Activated B cell treated with CpG ODN at 0.5 μM for 24 hours (primary cell): ENCODE measurements at places on chromosomes 11 and 22. TPM values are rescaled to one million over a fixed set of nuclear protein-coding genes. Genes with fewer than 3 reads are reported as not detected.

DNA sequence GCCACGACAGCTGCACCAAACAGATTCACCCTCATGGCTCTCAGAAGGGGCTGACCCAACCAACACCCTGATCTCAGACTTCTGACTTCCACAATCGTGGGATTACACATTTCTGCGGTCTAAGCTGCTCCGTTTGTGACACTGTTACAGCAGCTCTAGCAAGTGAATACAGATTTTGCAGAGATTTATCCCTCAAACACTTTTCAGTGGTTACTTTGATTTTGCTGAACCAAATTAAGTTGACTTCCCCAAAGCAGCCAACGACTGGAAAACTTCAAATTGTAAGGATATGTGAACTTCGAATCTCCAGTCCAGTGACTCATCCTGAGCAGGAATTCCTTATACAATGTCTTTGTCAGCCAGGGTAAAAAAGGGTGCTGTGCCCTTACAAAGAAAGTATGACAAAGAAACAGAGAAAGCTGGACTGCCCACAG lies 14.8 kb upstream of the INCENP start:
- H3K27ac ChIP-seq, result no peak overlapping the region
- H3K36me3 ChIP-seq, result no peaks in the 10 kb centered on the region
- H3K4me3 ChIP-seq, result no peak overlapping the region
- peaks cover 7% of the 10 kb centered on the region for H3K4me1 ChIP-seq

GRCh38 chr11:12683874-12684273 lies 9.7 kb downstream of the TEAD1 start:
- H3K36me3 ChIP-seq, result no peaks in the 10 kb centered on the region
- peaks cover 44% of the 10 kb centered on the region for H3K27me3 ChIP-seq
- no peak overlapping the region for H3K27ac ChIP-seq
- H3K4me1 ChIP-seq, result no peaks in the 10 kb centered on the region

GRCh38 chr11:85822814-85823213 lies 11.9 kb upstream of the SYTL2 start:
- H3K4me1 ChIP-seq, result no peaks in the 10 kb centered on the region
- H3K27ac ChIP-seq, result no peak overlapping the region
- H3K36me3 ChIP-seq, result no peaks in the 10 kb centered on the region
- DNase-seq, result no peak
- no peaks in the 10 kb centered on the region for H3K27me3 ChIP-seq

DNA sequence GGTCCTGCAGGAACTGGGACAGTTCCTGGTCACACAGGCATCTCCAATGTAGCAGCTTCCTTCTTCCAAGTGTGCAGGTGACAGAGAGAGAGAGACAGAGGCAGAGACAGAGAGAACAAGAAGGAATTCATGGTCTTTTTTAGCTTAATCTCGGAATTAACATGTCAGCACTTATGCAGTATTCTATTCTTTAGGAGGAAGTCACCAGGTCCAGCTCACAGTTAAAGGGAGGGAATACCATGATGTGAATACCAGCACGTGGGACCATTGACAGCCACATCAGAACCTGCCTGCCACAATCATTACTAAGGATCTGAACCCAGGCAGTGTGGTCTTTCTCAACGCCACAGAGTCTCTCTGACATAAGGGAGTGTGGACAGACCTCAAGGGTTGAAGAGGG lies 341.6 kb downstream of the MN1 start:
- no peak overlapping the region for H3K27ac ChIP-seq
- DNase-seq, result no peak
- H3K4me1 ChIP-seq, result no peaks in the 10 kb centered on the region
- no peaks in the 10 kb centered on the region for H3K36me3 ChIP-seq
- H3K27me3 ChIP-seq, result no peaks in the 10 kb centered on the region

DNA sequence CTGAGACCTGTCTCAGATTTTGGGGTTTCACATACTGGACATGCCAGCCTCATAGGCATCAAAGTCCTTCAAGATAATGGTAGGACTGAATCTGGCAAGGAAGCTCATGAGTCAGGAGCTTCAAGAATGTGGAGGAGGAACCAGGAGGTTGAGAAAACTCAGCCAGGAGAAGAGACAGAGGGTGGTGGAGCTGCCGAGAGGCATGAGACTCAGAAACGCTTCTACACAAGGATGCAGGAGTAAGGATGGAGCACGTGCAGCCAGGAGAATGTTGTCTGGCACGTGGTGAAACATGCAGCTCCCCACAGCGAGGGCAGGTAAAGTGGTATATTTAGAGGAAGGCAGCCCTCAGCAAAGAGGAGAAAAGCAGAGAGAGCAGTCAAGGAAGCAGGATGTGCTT lies 148.7 kb upstream of the ISX start:
- H3K4me3 ChIP-seq, result no peak overlapping the region
- H3K27ac ChIP-seq, result no peak overlapping the region
- no peaks in the 10 kb centered on the region for H3K4me1 ChIP-seq
- H3K36me3 ChIP-seq, result no peaks in the 10 kb centered on the region
- peaks cover 2% of the 10 kb centered on the region for H3K27me3 ChIP-seq

- H3K36me3 ChIP-seq, result no peaks in the 10 kb centered on the region
- no peak within 1 kb of the TSS for H3K27ac ChIP-seq
- H3K27me3 ChIP-seq, result peaks cover 3% of the 10 kb centered on the region
- no peak for DNase-seq
- no peak within 1 kb of the TSS for H3K4me3 ChIP-seq
- no peaks in the 10 kb centered on the region for H3K4me1 ChIP-seq
These were observed at the start of gene OR8B2 for GRCh38 chr11:124384399-124384798. TSS of gene OR8B2 (minus strand) at chr11:124384499. CDS start at chr11:124383343, 1,156 bp downstream.

DNA sequence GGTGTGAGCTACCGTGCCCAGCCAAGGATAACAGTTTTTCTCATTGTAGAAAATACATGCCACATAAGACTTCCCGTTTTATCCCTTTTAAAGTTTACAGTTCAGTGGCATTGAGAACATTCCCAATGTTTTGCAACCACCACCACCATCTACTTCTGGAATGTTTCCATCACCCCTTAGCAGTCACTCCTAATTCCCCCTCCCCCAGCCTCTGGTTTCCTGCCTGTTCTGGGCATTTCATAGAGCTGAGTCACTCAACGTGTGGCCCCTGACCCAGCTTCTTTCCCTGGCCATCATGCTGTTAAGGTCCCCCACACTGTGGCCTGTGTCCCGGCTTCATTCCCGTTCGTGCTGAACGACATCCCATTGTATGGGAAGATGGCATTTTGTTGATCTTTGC lies 30.7 kb downstream of the FGF4 start:
- no peak overlapping the region for H3K4me3 ChIP-seq
- no peaks in the 10 kb centered on the region for H3K36me3 ChIP-seq
- DNase-seq, result no peak
- no peaks in the 10 kb centered on the region for H3K4me1 ChIP-seq

DNA sequence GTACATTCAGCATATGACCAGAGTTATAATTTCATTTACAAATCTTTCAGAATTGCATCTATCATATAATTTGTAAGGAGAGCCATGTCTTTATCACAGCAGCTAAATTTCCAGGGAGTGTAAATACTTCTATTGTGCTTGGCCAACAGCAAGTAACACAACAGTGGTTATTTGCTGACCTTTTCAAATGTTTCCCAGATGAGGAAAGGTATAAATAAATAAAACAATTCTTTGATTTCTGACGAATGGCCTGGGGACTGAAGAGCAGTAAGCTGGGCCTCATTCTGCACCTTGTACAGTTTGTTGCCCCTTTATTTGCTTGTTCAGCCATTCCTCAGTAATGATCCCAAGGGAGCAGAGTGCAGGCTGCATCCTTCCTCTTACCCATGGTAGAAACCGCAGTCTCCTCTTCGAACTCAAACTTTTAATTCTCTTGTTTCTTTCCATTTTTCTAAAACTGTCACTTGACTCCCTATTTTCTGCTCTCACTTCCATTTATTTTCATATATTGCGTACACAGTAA lies 132.8 kb downstream of the DDX10 start:
- no peak overlapping the region for H3K4me3 ChIP-seq
- peaks cover 31% of the 10 kb centered on the region for H3K4me1 ChIP-seq
- H3K27me3 ChIP-seq, result no peaks in the 10 kb centered on the region
- no peak for DNase-seq

GRCh38 chr11:66112041-66112491 lies 42.0 kb downstream of the PACS1 start:
- peaks cover 98% of the 10 kb centered on the region for H3K4me1 ChIP-seq
- peak overlapping the region; percentile 83 for H3K27ac ChIP-seq
- H3K4me3 ChIP-seq, result peak overlapping the region; percentile 58
- peaks cover 10% of the 10 kb centered on the region for H3K36me3 ChIP-seq

- H3K4me3 ChIP-seq, result no peak overlapping the region
- DNase-seq, result no peak
- no peaks in the 10 kb centered on the region for H3K4me1 ChIP-seq
- H3K36me3 ChIP-seq, result no peaks in the 10 kb centered on the region
- no peak overlapping the region for H3K27ac ChIP-seq
These were observed 128.4 kb downstream of the FEZ1 start for GRCh38 chr11:125367710-125368109.

GRCh38 chr11:18501629-18502028 lies 25.1 kb downstream of the TSG101 start:
- H3K4me1 ChIP-seq, result no peaks in the 10 kb centered on the region
- no peak overlapping the region for H3K4me3 ChIP-seq
- no peak overlapping the region for H3K27ac ChIP-seq

DNA sequence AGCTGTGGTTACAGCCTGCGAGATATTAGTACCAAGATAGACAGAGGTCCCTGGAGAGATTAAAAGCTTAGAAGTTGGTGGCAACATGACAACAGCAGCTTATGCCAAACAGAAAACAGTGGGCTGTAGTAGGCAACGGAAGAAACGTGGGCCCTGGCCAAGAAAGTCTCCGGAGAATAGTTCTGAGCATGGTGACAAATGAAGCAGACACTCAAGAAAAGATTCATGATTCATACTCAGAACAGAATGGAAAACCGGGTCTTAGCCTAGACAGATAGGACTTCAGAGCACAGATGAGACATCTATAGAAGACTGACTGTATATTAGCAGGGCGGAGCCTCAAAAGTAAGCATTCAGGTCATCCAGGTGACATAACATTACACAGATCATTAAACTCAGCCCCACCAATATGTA lies 727.4 kb downstream of the ETS1 start:
- DNase-seq, result no peak
- H3K27ac ChIP-seq, result no peak overlapping the region
- H3K4me1 ChIP-seq, result no peaks in the 10 kb centered on the region
- H3K4me3 ChIP-seq, result no peak overlapping the region
- no peaks in the 10 kb centered on the region for H3K27me3 ChIP-seq
- H3K36me3 ChIP-seq, result no peaks in the 10 kb centered on the region

- no peak overlapping the region for H3K27ac ChIP-seq
- H3K36me3 ChIP-seq, result no peaks in the 10 kb centered on the region
- H3K4me1 ChIP-seq, result peaks cover 43% of the 10 kb centered on the region
- no peak overlapping the region for H3K4me3 ChIP-seq
These were observed 6.5 kb downstream of the UPK3A start for GRCh38 chr22:45291061-45291930.

DNA sequence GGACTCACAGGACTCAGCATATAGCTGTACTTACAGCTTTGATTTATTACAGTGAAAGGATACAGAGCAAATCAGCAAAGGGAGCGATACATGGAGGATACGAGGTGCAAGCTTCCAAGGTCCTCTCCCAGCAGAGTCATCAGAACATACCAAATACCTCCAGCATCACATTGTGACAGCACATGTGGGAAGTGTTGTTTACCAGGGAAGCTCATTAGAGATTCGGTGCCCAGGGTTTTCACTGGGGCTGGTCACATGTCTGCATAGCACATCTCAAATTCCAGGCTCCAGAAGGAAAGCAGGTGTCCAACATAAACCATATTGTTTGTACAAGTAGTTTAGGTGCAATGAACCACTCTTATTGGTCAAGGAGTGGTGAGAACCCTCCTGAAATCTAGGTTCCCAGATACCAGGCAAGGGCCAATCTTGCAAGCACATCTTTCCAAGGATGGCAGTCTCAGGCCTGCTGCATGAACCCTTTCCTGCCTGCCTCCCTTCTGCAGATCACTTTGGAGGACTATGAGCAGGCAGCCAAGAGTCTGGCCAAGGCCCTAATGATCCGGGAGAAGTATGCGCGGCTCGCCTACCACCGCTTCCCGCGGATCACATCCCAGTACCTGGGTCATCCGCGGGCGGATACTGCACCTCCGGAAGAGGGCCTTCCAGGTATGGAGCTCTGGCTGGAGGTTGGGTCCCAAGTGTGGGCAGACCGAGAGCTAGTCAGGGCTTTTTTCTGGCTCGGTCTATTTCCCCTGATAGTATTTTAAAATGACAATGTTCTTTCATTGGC lies 26.7 kb downstream of the AMPD3 start:
- H3K36me3 ChIP-seq, result peaks cover 89% of the 10 kb centered on the region
- no peaks in the 10 kb centered on the region for H3K27me3 ChIP-seq
- H3K27ac ChIP-seq, result no peak overlapping the region
- H3K4me3 ChIP-seq, result no peak overlapping the region
- DNase-seq, result no peak

GRCh38 chr11:2975594-2975993 lies 16.5 kb downstream of the NAP1L4 start:
- no peaks in the 10 kb centered on the region for H3K27me3 ChIP-seq
- peaks cover 2% of the 10 kb centered on the region for H3K4me1 ChIP-seq
- H3K4me3 ChIP-seq, result no peak overlapping the region
- no peak overlapping the region for H3K27ac ChIP-seq
- peaks cover 80% of the 10 kb centered on the region for H3K36me3 ChIP-seq
- DNase-seq, result no peak

- H3K4me1 ChIP-seq, result no peaks in the 10 kb centered on the region
- no peak for DNase-seq
- no peak overlapping the region for H3K4me3 ChIP-seq
These were observed 10.4 kb upstream of the SEPTIN5 start for GRCh38 chr22:19703869-19704268.

DNA sequence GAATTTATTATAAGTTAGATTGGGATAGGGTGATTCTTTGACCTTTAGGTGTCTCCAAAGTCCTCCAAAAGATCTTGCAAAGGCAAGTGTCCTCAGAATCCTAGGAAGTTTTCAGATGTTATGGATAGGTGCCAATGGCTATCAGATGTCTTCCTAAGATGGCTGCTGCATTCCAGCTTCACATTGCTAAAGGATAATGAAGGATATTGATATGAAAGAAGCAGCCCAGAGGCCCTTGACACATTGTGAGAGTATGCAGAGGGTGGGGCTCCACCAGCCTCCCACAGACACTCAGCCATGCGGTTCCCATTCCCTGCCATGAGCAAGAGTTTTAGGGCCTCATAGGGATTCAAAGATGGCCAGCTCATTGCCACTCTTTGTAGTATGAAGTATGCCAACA lies 22.3 kb upstream of the GLYATL2 start:
- peaks cover 17% of the 10 kb centered on the region for H3K27me3 ChIP-seq
- no peaks in the 10 kb centered on the region for H3K36me3 ChIP-seq
- DNase-seq, result no peak
- H3K27ac ChIP-seq, result no peak overlapping the region
- no peaks in the 10 kb centered on the region for H3K4me1 ChIP-seq

GRCh38 chr11:117569911-117570310 lies 227.1 kb downstream of the DSCAML1 start:
- H3K27me3 ChIP-seq, result peaks cover 22% of the 10 kb centered on the region
- no peaks in the 10 kb centered on the region for H3K4me1 ChIP-seq
- no peaks in the 10 kb centered on the region for H3K36me3 ChIP-seq

- no peak overlapping the region for H3K27ac ChIP-seq
- no peak for DNase-seq
- no peak overlapping the region for H3K4me3 ChIP-seq
- H3K36me3 ChIP-seq, result no peaks in the 10 kb centered on the region
- H3K27me3 ChIP-seq, result no peaks in the 10 kb centered on the region
- peaks cover 7% of the 10 kb centered on the region for H3K4me1 ChIP-seq
These were observed 104.7 kb downstream of the KCNQ1 start for GRCh38 chr11:2549491-2549875.

GRCh38 chr11:31871310-31872075 lies 60.4 kb upstream of the PAX6 start:
- H3K4me1 ChIP-seq, result no peaks in the 10 kb centered on the region
- H3K27me3 ChIP-seq, result peaks cover 12% of the 10 kb centered on the region
- DNase-seq, result no peak
- no peaks in the 10 kb centered on the region for H3K36me3 ChIP-seq

Gene BTG4
- total RNA-seq, result not detected in 2 replicates

Gene CD3D
- 1.8 TPM in 1 of 2 replicates, not detected in the other for total RNA-seq

Gene ST14
- 22.6 and 23.9 TPM in 2 replicates for total RNA-seq

Gene FGF19
- not detected in 2 replicates for total RNA-seq

Gene PEX16
- 72.0 and 77.7 TPM in 2 replicates for total RNA-seq
